ENCODE measurements at places on chromosomes 5 and 9.

GRCh38 chr5:128773378-128773777 lies 191.9 kb upstream of the SLC27A6 start:
- no peak for DNase-seq
- no peaks in the 10 kb centered on the region for H3K36me3 ChIP-seq
- H3K27me3 ChIP-seq: no peaks in the 10 kb centered on the region
- H3K4me3 ChIP-seq: no peak overlapping the region

GRCh38 chr9:136095070-136096058 lies at the start of gene NACC2:
Gene NACC2 (minus strand): TSS chr9:136095289. CDS start chr9:136050521, 44,768 bp downstream.
- no peaks in the 10 kb centered on the region for H3K27me3 ChIP-seq
- no peaks in the 10 kb centered on the region for H3K36me3 ChIP-seq
- H3K4me3 ChIP-seq: peak within 1 kb of the TSS; percentile 67
- peaks cover 33% of the 10 kb centered on the region for H3K4me1 ChIP-seq
- H3K27ac ChIP-seq: peak within 1 kb of the TSS; percentile 88
- no peak for DNase-seq

GRCh38 chr5:96624596-96624995 lies 37.6 kb upstream of the CAST start:
- no peaks in the 10 kb centered on the region for H3K27me3 ChIP-seq
- no peaks in the 10 kb centered on the region for H3K36me3 ChIP-seq
- no peak overlapping the region for H3K27ac ChIP-seq
- no peaks in the 10 kb centered on the region for H3K4me1 ChIP-seq

GRCh38 chr9:85871008-85871407 lies 69.9 kb upstream of the NAA35 start:
- DNase-seq: no peak
- H3K4me3 ChIP-seq: no peak overlapping the region
- no peak overlapping the region for H3K27ac ChIP-seq
- no peaks in the 10 kb centered on the region for H3K27me3 ChIP-seq

DNA sequence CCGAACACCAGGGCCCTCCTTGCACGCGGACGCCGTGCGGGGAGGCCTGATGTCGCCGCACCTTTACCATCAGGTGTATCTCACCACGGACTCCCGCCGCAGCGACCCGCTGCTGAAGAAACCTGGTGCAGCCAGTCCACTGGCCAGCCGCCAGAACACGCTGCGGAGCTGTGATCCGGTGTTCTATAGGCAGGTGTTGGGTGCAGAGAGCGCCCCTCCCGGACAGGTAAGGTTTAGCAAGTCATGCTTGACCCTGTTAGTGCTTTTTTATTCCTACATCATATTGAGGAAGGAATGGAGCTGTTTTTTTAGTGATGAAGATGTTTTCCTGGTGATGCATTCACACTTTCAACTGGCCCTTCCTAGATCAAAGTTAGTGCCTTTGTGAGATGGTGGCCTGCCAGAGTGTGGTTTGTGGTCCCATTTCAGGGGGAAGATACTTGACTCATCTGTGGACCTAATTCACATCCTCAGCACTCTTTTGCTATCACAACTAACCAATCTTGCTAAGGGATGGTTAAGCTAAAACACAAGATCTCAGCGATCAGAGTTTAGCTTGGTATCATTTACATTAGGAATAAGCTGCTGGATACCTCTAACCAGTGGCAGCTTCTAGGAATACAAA lies 2.7 kb downstream of the PCDHGC3 start:
- no peaks in the 10 kb centered on the region for H3K27me3 ChIP-seq
- peaks cover 12% of the 10 kb centered on the region for H3K4me1 ChIP-seq
- H3K27ac ChIP-seq: no peak overlapping the region
- peak overlapping the region; percentile 8 for H3K4me3 ChIP-seq
- no peaks in the 10 kb centered on the region for H3K36me3 ChIP-seq
- no peak for DNase-seq

DNA sequence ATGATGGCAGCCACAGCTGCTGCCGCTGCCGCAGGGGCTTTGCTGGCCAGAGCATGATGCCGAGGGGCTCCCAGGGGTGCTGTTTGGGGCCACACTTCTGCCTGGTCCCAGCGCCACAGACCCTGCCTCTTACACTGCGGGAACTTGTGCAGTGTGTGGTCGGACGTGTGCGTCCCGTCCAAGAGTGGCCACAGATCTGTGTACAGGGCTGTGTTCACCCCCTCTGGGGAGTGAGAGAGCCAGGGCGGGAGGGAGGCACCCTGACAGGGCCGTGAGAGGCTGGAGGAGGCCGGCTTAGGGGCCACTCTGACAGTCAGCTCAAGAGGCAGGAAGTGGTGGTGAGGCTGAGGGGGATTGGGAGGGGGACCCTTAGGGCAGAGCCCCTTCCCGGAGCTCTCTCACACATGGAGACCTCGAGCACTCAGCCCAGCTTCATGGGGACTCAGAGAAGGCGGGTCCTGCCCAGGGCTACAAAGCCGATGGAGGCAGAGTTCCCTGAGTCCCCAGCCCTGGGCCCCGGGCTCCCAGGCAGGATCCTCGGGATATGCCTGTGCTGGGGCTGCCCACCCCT lies 13.1 kb upstream of the CARD19 start:
- H3K36me3 ChIP-seq: no peaks in the 10 kb centered on the region
- H3K27me3 ChIP-seq: no peaks in the 10 kb centered on the region
- H3K27ac ChIP-seq: no peak overlapping the region
- H3K4me3 ChIP-seq: no peak overlapping the region

DNA sequence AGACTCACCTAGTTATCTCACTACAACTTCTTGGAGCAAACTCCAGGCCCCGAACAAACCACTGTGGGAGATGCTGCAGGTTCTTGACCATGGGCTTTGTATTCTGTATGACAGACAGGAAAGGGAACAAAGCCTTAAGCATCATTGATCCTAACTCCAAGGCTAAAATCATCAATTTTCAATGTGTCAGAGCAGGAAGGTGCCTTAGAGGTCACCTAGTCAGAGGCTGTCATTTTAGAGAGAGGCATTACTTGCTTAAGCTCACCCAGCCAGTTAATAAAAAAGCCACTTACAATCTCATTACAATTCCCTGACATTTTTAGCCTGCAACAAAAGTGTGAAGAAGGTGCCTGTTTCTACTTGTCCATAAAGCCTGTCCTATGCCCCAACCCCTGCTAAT lies 272.7 kb downstream of the FAM114A2 start:
- no peak overlapping the region for H3K27ac ChIP-seq
- DNase-seq: no peak
- no peak overlapping the region for H3K4me3 ChIP-seq
- no peaks in the 10 kb centered on the region for H3K27me3 ChIP-seq
- H3K36me3 ChIP-seq: no peaks in the 10 kb centered on the region

DNA sequence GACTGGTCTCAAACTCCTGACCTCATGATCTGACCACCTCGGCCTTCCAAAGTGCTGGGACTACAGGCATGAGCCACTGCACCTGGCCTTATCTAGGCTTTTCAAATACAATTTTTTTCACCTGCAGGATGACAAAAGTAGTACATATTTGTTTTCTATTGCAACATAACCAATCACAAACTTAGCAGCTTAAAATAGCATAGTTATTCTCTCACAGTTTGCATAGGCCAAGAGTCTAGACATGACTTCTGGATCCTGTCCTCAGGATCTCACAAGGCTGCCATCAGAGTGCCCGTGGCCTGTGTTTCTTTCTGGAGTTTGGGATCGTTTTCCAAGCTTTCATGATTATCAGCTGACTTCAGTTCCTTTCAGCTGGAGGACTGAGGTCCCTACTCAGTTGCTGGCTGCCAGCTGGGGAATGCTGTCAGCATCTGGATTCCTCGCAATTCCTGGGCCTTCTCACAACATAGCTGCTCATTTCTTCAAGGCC lies 348.9 kb downstream of the ARHGEF28 start:
- H3K27me3 ChIP-seq: no peaks in the 10 kb centered on the region
- H3K27ac ChIP-seq: no peak overlapping the region
- H3K36me3 ChIP-seq: no peaks in the 10 kb centered on the region
- DNase-seq: no peak

GRCh38 chr9:70398145-70398556 lies 16.3 kb downstream of the KLF9 start:
- no peak overlapping the region for H3K27ac ChIP-seq
- DNase-seq: no peak
- H3K4me1 ChIP-seq: no peaks in the 10 kb centered on the region
- H3K36me3 ChIP-seq: no peaks in the 10 kb centered on the region

DNA sequence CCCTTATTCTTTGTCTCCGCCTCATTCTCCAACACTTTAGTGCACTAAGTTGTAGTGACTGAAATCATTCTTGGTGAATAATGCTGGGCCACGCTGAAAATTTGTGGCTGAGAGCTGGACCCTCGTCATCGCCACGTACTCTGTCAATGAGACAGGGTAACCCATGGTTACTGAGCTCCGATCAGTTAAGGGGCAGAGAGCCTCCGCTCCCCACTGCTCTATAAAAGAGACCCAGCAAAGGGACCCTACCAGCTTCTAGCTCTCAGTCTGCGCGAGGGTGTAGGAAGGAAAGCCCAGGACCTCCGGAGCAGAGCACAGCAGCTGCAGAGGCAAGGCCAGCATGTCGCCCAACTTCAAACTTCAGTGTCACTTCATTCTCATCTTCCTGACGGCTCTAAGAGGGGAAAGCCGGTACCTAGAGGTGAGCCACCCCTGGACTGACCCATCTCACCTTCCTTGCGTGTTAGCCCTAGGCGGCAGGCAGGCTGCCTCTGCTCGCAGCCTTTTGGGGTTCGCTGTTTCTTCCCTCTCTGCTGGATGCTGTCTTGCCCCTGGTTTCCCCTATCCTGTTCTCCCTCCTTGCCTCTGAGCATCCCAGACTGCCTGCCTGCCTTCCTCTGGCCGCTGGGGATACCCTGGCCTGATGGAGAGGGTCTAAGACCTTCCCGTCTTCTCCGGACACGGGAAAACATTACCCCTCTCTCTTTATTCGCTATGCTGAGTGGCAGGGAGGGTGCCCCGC lies at the start of gene CRHBP:
CRHBP (plus strand) TSS at position 251 of the 742 bp plus-strand sequence; CDS start at position 341, 90 bp downstream.
- H3K4me1 ChIP-seq: no peaks in the 10 kb centered on the region
- H3K36me3 ChIP-seq: no peaks in the 10 kb centered on the region
- H3K27ac ChIP-seq: no peak within 1 kb of the TSS
- peaks cover 12% of the 10 kb centered on the region for H3K27me3 ChIP-seq
- peak within 1 kb of the TSS; percentile 39 for H3K4me3 ChIP-seq

DNA sequence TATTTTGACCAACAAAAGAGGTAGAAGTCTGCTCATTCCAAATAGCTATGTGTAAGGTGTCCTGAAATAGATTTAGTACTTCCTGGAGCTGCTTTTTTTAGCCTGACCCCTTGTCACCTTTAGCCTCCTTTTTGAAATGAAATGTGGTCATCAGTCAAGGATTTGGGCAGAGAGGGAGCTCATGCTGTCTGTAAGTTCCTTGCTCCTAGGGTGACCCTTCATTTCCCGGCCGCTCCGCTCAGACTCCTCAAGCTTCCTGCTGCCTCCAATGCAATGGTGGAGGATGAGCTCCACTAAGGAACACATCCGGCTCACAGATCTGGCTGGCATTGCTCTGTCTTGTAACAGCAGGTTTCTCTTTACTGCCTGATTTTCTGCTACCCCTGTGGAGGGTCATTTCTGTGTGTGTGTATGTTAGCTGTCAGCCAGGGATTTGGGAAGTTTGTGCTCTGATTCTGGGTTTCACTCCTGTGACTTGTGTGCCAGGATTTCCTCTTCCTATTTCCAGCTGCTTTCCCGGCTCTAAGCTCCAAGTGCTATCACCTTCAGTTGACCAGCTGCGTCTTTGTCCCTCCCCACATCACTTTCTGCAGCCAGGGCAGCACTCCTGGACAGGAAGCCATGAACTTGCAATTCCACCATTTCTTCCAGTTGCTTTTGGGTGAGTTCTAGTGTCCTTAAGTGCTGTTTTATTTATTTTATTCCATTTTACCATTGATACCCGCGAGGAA lies 265.9 kb downstream of the ICE1 start:
- H3K27ac ChIP-seq: no peak overlapping the region
- no peaks in the 10 kb centered on the region for H3K4me1 ChIP-seq
- H3K36me3 ChIP-seq: no peaks in the 10 kb centered on the region
- DNase-seq: no peak
- no peak overlapping the region for H3K4me3 ChIP-seq
- H3K27me3 ChIP-seq: no peaks in the 10 kb centered on the region

- no peaks in the 10 kb centered on the region for H3K27me3 ChIP-seq
- H3K27ac ChIP-seq: peak overlapping the region; percentile 57
- peak overlapping the region; percentile 59 for H3K4me3 ChIP-seq
- H3K4me1 ChIP-seq: peaks cover 3% of the 10 kb centered on the region
- DNase-seq: no peak
Observed at GRCh38 chr9:127224178-127224882, 40.2 kb upstream of the GARNL3 start.

DNA sequence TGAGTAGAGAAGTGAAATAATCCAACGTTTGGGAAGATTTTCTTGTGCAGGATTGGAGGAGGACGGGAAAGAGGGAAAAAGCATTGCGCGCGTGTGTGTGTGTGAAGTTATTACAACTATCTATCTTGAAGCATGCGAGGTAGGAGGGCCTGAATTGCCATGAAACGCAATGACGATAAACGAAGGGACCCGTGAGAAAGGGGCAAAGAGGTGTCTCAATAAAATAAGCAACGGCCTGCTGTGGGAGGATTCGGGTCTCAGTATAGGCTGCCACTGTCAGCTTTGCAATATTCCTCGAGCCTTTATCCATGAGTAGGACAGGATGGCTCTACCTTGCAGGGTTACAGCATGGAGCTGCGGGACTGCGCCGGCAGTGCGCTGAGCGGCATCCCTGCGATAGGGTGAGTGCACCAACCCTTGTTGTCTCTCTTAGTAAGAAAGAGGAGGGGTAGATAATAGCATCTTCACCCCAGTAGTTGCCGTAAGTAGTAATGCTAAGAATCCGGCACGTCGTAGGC lies 631 bp upstream of the RCL1 start:
- H3K4me3 ChIP-seq: peak overlapping the region; percentile 61
- no peak overlapping the region for H3K27ac ChIP-seq
- no peak for DNase-seq
- peaks cover 2% of the 10 kb centered on the region for H3K4me1 ChIP-seq

DNA sequence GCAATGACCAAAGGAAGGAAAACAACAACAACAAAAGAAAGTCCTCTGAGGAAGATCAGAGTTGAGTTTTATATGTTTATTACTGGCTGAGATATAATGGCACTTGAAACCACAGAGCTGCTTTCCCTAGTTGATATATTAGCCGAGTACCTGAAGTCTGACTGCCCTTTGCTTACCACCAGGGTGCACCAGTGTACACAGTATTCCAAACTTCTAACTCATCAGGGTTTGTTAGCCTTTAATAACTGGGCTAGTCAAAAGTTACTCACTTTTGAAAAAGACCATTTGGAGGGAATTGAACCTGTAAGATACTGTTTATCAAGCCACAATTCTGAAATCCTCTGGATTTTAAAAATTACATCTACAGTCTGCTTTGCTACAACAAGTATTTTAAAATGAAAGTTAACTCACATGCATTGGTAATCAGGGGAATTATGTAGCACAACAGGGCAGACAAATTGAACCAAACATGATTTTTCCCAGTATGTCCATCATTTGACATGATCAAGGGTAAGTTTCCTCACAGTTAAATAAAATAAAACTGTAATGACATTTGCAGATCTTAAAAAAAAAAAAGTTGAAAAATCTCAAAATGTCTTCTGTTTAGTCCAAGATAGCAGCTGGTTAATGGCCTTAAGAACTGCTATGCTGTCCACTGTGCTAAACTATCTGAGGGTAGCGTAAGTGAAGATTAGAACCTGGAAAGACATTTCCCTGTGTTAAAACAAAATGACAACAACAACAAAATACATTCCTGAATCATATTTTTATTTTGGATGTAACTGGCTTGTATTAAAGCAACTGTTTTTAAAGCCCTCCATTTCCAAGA lies 57.3 kb upstream of the C6 start:
- no peaks in the 10 kb centered on the region for H3K36me3 ChIP-seq
- no peak overlapping the region for H3K27ac ChIP-seq
- no peaks in the 10 kb centered on the region for H3K27me3 ChIP-seq

Data from Panc1 (cell line).